K562 (cell line): ENCODE measurements at places on chromosomes 2 and 18. TPM values are rescaled to one million over a fixed set of nuclear protein-coding genes. Genes with fewer than 3 reads are reported as not detected.

PELI1 gene
- 15.7 and 19.2 TPM in 2 replicates for total RNA-seq

SEH1L gene
- total RNA-seq, result 147 and 148 TPM in 2 replicates

APCDD1 gene
- 0.07 TPM in 1 of 2 replicates, not detected in the other for total RNA-seq

PHOSPHO2 gene
- 10.2 and 11.7 TPM in 2 replicates for total RNA-seq

DNA sequence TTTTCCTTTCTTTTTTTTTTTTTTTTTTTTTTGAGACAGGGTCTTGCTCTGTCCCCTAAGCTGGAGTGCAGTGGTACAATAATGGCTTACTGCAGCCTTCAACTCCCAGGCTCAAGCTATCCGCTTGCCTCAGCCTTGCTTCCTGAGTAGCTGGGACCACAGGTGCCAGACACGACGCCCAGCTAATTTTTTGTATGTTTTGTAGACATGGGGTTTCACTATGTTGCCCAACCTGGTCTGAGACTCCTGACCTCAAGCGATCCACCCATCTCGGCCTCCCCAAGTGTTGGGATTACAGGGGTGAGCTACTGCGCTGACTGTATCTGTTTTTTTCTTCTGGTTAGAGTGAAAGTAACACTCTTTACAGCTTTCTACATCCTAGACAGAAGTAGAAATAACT, 240.3 kb upstream of the FBXO11 start:
- no peak for DNase-seq

- DNase-seq, result no peak
Observed at GRCh38 chr2:151277067-151277466, 12.4 kb downstream of the NMI start.

GRCh38 chr18:8515142-8515865, 93.9 kb upstream of the RAB12 start:
- DNase-seq, result no peak
